D341Med (cell line): ENCODE measurements at places on chromosomes 7 and 10.

DNA sequence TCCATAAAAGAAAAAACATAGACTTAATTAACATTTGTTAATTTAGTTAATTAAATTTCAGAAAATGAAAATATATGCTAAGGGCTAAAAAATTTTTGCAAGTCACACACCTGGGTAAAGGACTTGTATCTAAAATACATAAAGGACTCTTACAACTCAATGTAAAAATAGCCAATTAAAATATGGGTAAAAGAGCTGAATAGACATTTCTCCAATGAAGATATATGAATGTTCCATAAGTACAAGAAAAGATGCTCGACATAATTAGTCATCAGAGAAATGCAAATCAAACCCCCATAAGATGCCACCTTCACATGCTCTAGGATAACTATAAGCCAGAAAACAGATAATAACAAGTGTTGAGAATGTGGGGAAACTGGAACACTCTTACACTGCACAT is 144.4 kb upstream of the NOBOX start:
- no peak for DNase-seq

DNA sequence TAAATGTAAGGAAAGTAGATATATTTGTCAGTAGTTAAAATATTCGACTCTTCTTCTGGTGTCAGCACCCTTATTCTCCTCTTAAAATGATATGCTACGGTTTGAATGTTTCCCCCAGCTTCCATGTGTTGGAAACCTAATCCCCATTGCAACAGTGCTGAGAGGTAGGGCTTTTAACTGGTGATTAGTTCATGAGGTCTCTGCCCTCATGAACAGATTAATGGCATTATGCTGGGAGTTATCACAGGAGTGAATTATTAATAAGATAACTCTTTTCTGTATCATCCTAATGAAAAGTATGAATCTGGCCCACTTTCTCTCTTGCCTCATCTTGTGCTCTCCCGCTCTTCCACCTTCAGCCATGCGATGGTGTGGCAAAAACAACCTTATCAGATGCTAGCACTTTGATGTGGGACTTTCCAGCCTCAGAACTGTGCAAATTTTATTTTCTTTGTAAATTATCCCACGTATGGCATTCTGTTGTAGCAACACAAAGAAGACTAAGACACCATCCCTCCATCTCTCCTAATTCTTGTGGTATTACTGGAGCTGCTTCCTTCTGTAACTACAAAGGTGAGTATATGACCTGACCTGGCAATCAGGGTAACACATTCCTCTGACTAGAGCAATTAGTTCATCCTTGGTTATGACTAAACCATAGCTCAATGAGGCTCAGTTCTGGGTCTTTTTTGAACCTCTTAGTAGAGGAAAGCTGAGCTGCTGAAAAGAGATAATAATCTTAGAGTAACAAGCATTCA is 171.1 kb upstream of the TMEM196 start:
- no peak for DNase-seq

DNA sequence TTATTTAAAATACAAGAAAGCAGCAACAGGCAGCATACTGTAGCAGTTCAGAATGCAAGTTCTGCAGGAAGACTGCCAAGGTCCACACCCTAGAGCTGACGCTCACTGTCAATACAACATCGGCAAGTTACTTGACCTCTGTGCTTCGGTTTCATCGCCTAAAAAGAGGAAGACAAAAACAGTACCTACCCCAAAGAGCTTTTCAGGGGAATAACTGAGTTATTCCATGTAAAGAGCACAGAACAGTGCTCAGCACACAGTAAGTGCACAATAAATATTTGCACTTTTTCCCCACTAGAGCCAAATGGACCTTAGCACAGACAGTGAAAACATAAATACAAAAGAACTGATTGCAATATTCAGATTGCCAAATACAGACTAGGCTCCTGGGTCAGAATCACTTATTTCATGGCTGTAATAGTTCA is 88.6 kb downstream of the USP6NL start:
- no peak for DNase-seq

- no peak for DNase-seq
Observed at GRCh38 chr7:16791905-16792698, 12.7 kb downstream of the AGR2 start.

DNA sequence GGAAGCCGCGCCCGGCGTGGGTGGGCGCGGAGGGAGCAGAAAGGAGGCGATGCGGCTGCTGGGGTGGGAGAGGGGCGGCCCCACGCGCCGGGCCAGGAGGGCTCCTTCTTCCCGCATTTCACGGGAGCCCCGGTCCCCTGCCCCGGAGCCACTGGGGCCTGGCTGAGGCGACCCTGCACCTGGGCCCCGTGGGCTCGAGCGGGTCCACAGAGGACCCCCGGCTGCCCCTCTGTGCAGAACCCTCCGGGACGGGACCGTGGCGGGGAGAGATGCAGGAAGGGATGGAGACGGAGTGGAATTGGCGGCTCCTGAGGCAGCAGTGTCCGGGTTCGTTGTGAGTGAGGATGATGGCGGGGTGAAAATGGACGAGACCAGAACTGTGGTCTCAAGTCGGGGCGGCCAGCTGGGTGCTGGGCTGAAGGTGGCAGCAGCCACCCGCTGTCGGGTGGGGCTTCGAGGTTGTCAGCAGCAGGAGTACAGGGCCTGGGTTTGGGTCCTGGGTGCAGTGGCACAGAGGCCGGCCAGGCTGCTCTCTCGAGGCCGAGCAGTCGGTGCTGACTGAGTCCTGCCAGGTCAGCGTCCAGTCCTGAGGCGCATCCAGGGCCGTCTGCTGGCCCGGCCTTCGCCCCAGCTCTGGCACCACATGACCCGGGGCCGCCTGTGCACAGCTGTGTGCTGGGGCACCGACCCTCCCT is 80.4 kb downstream of the VIPR2 start:
- no peak for DNase-seq

DNA sequence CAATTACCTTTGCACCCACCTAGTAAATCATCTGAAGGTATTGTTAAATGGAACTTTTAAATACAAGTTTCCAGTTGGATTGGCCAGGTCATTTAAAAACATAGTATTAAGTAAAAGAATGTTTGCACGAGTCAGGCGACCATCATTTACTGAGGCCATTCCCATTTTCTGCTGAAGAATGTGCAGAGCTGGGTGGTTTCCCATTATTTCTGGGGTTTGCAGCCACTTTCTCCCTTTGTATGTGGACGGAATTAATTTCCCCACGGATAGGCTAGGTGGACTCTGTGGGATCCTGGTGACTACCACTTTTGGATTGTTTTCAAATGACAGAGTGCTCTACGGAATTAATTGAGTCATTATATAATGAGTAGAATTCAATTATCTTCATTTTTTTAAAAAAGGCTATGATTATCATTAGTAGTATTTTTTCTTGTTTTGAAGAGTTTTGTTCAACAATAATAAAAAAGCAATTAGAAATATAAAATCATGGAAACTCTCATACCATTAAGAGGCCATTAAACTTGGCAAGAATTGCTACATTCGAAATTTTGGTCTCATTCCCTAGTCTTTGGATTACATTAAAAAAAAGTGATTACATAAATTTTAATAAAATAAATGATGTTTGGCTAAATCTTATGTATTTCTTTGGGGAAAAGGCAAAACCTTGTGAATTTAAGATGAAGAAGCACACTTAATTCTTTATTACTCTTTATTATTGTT is 120.4 kb upstream of the FZD8 start:
- no peak for DNase-seq

DNA sequence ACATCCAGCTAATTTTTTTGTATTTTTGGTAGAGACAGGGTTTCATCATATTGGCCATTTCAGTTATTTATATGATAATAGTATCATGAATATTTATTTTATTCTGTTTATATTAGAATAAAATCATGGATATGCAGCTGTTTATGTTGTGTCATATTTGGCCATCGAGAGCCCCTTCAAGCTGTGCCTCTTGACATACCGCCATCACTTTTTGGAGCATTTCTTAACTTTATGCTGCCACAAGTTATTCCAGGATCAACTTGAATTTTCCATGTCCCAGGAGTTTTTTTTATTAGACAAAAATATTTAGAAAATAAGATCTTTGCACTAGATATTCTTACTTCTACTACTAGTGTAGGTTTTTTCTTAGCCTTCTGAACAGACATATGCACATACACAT is 1067.0 kb upstream of the LRRTM3 start:
- no peak for DNase-seq

DNA sequence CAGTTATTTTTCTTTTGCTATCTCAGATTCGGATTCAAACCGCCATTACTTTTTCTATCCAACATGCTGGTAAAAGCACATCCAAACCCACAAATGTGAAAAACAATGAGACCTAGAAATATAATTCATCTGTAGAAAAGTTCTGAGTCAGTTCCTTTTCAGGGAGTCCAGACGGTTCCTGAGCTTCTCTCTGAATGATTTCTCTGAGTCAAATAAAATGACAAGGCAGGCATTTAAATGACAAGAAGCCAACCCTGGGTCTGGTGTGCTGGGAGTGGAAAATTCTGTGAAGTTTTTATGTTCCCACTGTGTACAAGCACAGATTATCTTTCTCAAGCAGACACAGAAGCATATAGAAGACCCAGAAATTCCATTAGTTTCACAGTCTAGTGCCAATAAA is 96.3 kb upstream of the ANKRD1 start:
- no peak for DNase-seq

GRCh38 chr10:86260564-86260963 is 106.0 kb downstream of the GRID1 start:
- DNase-seq, result no peak

DNA sequence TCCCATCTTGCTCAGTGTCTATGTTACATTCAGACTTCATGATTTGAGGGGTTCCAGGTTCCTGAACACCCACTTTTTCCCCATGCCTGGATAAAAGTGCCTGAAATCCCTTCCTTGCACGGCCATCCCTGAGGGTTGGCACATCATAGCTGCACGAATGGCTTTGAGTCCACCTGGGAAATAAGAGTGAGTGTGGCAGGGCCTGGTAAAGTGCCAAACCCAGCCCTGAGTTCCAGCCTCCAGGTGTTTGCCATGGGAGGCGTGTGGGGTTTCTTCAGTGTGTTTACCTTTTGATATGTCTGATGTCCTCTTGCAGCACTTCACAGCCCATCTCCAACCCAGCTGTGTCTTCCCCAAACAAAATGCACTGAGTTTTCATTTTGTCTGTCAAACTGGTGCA is 145.7 kb downstream of the PAXIP1 start:
- DNase-seq, result no peak

DNA sequence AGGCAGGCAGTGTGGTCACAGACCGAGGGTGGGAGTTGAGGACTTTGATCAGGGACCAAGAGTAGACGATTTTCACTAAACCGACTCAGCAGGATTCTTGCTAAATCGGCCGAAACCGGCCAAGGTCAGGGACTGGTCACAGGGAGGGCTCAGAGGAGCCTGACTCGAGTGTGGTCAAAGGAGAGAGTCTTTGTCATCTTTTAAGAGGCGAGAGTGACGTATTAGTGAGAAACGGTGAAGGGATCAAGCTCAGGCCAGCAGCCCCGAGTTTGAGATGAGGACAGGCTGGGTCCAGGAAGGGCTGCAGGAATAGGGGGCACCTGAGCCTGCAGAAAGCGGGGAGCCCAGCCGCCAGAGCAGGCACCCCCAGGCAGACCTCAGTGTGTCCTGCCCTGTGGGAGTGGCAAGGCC is 41.6 kb upstream of the FAM20C start:
- no peak for DNase-seq

DNA sequence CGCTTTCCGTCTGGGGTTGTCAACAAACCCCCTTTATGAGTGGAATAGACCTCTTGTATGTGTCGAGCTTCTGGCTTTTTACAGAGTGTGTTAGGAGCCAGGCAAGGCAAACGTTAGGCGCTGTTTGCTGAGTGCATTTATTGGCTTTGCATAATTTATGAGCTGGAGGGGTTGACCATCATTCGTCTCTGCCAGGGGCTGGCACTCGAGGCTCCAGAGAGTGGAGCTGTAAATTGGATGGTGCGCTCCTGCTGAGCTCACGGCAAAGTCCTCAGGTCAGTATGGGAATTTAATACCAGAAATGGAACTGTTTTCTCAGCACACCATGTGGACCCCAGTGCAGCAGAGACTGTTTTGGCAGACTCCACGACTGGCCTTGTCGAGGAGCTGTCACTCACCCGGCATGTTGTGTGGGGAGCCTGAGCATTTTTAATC is 699.4 kb upstream of the GALNT17 start:
- DNase-seq, result no peak

DNA sequence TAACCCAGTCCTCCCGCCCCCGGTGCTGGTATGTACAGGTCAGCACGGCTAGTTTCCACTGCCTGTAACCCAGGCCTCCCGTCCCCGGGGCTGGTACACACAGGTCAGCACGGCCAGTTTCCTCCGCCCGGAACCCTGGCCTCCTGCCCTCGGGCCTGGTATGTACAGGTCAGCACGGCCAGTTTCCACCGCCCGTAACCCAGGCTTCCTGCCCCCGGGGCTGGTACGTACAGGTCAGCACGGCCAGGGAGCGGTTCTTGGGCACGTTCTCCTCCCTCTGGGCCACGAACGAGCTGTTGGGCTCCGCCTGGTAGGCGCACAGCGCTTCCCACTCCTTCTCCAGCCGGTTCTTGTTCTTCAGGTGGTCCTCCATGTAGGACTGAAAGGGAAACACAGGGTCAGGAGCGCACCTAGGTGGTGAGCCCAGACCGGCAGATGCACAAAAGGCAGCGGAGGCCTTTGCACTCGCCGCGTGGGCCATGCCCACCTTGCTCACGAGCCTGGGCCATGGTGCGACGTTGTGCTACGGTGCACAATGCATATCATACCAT is 284.4 kb downstream of the DNAJB6 start:
- DNase-seq, result no peak

DNA sequence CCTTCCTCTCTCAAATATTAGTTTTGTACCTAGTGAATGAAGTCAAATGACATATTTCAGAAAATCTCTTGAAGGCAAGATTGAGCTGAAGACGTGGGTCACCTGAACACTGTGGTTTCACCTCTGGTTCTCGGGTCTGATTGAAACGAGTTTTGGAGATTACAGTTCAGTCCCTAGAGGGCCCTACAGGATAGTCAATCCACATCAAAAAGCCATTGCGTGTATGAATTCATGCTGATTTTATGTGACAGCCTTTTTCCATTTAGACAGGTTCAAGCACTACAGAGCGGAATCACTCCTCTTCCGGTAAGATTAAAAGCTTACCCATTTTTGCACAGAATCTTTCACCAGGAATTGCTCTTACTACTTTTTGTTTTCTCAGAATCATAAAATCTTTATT is 62.2 kb downstream of the VIM start:
- no peak for DNase-seq

DNA sequence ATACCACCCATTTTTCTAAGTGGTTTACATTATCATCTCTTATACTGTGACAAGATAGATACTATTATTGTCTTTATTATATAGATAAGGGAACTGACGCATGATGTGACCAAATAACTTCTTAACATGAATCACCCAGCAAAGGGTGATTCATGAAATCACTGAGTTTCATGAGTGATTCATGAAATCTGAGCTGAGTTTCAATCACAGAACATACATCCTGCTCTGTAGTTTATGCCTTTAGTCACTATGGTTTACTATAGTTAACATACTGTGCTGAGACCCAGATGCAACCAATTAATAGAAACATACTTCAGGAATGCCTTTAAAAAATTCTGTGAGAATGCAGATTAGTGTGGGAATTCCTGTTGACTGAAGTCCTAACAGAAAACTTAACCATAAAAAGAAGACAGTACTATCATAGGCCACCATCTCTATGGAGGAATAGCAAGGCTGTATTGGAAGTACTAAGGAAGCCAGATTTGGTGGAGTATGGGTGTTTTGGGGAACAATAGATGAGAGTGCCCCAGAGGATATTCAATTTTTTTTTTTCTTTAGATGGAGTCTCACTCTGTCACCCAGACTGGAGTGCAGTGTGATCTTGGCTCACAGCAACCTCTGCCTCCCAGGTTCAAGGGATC is 43.1 kb upstream of the SEMA3A start:
- DNase-seq, result no peak
